ENCODE measurements at places on chromosomes 3 and 15. TPM values are rescaled to one million over a fixed set of nuclear protein-coding genes. Genes with fewer than 3 reads are reported as not detected.

- H3K4me1 ChIP-seq = no peaks in the 10 kb centered on the region
- no peaks in the 10 kb centered on the region for H3K27me3 ChIP-seq
- no peaks in the 10 kb centered on the region for H3K36me3 ChIP-seq
- no peak for DNase-seq
Measured at GRCh38 chr3:122272879-122273278, 52.2 kb upstream of the CSTA start.

HGD gene
- not detected for total RNA-seq

KNG1 gene
- not detected for total RNA-seq

DNA sequence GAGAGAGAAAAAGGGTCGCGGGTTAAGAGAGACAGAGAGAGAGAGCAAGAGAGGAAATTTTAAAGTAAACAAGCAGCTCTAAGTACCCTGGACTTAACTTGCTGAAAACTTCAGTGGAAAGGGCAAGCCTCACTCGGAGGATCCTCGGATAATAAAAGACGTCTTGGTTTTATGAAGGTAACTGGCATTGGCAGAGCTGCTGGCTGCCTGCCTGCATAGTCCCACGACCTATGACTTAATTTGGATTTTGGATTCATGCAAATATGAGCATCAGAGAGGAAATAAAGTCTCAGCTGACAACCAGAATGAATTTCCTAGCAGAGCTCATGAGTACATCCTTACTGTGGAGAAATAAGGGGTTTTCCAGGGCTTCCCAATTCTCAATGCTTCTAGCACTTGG lies 95.1 kb upstream of the PDZRN3 start:
- H3K27me3 ChIP-seq = no peaks in the 10 kb centered on the region
- no peak for DNase-seq
- H3K4me3 ChIP-seq = no peak overlapping the region
- H3K4me1 ChIP-seq = no peaks in the 10 kb centered on the region
- no peaks in the 10 kb centered on the region for H3K36me3 ChIP-seq
- H3K27ac ChIP-seq = no peak overlapping the region

TM6SF1 gene
- total RNA-seq = 0.90 TPM

DNA sequence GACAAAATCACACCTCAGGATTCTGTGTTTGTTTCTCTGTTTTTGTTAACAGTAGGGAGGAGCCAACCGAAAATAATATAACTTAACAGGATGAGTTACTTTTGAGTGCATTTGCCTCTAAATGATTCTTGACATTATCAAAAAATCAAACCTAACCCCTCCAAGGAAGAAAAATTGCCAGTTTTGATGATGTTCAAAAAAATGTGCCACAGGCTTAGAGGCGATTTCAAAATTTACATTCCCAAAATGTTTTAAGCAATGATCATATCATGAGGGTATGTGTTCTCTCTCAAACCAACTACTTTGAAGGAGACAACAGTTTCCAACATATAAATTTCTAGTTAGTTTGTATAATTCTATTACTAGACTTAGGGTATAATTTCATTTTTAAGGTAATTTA lies 6.7 kb downstream of the VGLL3 start:
- no peak overlapping the region for H3K27ac ChIP-seq
- H3K36me3 ChIP-seq = no peaks in the 10 kb centered on the region
- H3K4me3 ChIP-seq = no peak overlapping the region
- DNase-seq = no peak
- no peaks in the 10 kb centered on the region for H3K27me3 ChIP-seq
- H3K4me1 ChIP-seq = no peaks in the 10 kb centered on the region

ACTC1 gene
- total RNA-seq = 90.0 TPM

PFN2 gene
- 175 TPM for total RNA-seq

NEK10 gene
- 0.84 TPM for total RNA-seq

DNA sequence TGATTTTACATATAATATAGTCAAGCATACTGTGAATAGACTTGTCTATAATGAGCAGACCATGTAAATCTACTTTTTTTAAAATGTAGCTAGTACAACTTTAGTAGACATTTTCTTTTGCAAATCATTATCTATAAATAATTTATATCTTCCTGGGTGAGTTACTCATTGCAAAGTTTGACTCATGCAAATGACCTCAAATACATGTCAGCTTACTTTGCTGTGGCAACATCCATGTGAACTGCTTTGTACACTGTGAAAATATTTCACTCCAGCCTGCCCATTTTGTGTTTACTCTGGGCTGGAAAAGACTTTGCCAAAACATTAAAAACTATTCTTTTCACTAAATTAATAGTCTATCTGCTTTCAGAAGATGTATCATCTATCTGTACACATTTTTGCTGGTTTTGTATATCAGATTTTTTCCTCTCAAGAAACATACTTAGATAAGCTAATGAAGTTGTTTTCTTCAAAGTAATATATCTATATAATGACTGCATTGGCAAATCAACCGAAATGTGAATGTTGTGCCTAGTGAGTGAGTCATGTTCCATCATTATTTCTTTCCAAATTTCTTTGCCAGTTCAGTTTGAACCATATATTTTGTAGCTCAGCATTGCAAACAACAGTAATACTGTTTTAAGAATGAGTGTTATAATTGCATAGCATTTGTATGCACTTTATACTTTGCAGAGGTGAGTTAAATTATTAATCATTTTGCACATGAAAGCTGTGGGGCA lies 26.5 kb downstream of the IGSF10 start:
- peaks cover 4% of the 10 kb centered on the region for H3K4me1 ChIP-seq
- no peak for DNase-seq
- H3K4me3 ChIP-seq = no peak overlapping the region
- no peaks in the 10 kb centered on the region for H3K27me3 ChIP-seq

DNA sequence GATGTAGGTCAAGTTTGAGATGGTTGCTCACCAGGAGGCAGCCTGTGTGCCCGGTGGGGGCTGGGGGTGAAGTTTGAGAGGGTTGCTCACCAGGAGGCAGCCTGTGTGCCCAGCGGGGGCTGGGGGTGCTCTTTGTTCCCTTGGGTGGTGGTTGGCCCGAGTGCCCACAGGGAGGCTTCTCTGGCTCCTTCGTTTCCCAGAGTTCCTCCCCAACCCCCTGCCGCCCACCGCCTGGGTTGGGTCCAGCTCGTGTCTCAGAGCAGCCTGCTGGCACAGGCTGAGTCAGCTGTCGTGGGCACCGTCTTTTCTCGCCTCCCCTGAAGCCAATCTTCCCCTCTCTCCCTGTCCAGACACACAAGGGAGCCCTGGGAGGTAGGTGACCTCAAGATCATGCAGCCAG lies 3.1 kb downstream of the APBA2 start:
- H3K4me3 ChIP-seq = no peak overlapping the region
- DNase-seq = no peak
- H3K27ac ChIP-seq = no peak overlapping the region
- H3K4me1 ChIP-seq = peaks cover 8% of the 10 kb centered on the region
- peaks cover 7% of the 10 kb centered on the region for H3K27me3 ChIP-seq

DNA sequence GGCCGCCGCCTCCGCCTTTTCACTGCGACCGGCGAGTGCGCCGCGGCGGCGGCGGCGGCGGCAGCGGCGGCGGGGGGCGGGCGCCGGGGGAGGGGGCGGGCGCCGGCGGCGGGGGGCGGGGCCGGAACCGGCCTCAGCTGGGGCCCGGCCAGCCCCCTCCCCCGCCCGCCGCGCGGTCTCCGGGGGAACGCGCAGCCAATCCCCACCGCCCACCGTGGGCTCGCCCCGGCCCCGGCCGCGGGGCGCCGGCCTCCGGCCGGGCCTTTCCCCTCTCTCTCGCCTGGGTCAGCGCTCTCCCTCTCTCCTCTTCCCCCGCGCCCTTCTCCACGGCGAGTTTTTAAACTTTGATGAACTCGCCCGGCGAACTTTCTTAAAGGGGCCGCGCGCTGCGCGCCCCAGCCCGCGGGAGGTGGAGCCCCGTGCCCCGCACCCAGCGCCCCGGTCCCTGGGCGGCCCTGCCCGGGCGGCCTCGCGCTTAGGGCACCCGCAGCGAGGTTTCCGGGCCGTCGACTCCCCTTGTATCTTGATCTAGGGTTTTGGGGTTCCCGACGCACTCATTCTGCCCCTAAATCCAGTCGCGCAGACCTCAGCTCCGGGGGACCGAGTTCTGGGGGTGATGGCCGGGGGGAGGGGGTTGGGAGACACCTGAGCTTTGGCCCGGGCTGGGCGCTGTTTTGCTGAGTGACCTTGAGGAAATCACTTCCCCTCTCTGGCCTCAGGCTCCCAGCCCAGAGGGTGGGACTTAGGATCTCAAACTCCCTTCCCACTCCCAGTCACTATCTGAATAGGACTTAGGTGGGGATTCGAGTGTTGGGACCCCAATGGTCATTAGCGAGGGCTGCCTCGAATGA lies at the start of gene RBPMS2:
TSS of gene RBPMS2 (minus strand) at position 39 of the 851 bp plus-strand sequence. CDS start 270 bp downstream, outside the sequence.
- H3K4me3 ChIP-seq = peak within 1 kb of the TSS; percentile 85
- H3K27me3 ChIP-seq = no peaks in the 10 kb centered on the region
- no peaks in the 10 kb centered on the region for H3K36me3 ChIP-seq
- H3K4me1 ChIP-seq = peaks cover 34% of the 10 kb centered on the region
- peak; percentile 62 for DNase-seq

DNA sequence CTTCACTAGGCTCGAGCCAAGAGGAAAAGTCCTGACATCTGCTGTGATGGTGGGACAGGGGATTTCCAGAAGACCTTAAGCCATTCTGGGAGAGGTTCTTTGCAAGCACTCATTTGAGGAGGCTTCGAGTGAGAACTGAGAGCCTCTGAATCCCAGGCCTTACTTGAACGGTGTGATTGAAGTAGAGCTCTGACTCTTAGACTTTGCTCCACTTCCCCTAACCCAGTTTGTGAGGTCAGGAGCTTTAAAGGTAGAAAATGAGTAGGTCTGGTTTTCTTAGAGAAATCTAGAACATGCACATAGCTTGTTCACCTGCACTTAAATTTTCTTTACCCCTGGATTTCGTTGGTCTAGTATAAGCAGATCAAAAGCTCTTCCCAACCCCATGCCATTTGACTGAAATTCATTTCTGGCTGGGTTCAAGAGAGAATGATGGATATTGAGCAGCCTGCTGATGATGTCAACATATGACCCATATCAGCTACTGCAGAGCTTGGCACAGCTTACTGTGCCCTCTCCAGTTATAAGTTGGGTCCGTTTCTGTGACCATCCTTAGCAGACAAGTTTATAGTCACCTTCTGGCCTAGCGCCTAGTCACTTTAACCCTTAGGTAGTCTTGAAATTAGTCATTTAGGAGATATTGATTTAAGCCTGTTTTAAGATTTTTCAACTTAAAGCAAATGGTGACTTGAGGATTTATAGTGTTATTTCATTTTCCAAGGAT lies 229.2 kb upstream of the CHRM5 start:
- H3K27me3 ChIP-seq = no peaks in the 10 kb centered on the region
- no peak overlapping the region for H3K27ac ChIP-seq
- DNase-seq = no peak
- no peak overlapping the region for H3K4me3 ChIP-seq
- no peaks in the 10 kb centered on the region for H3K36me3 ChIP-seq

- no peak for DNase-seq
- no peaks in the 10 kb centered on the region for H3K4me1 ChIP-seq
- H3K4me3 ChIP-seq = no peak overlapping the region
Measured at GRCh38 chr3:169308654-169309250, 354.8 kb downstream of the MECOM start.

ABHD6 gene
- 5.9 TPM for total RNA-seq

DNA sequence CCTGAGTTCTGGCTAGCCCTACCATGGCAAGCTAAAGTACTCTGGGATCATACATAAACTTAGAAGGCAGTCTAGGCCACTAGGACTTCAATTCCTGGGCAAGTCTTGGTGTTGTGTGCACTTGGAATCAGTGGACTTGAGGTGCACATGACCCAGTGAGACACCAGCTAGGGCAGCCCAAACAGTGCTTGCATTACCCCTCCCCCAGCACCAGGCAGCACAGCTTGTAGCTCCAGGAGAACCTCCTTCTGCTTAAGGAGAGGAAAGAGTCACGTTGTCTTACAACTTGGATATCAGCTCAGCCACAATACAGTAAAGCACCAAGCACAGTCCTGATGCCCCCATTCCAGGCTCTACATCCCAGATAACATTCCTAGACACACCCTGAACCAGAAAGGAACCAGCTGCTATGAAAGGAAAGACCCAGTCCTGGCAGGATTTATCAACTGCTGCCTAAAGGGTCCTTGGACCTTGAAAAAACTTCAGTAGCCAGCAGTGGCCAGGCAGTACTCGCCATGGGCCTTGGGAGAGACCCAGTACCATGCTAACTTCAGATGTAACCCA lies 57.2 kb downstream of the MYO9A start:
- H3K4me1 ChIP-seq = no peaks in the 10 kb centered on the region
- H3K27ac ChIP-seq = no peak overlapping the region
- H3K36me3 ChIP-seq = no peaks in the 10 kb centered on the region
- H3K4me3 ChIP-seq = no peak overlapping the region
- no peak for DNase-seq

HCLS1 gene
- total RNA-seq = 0.86 TPM

DNA sequence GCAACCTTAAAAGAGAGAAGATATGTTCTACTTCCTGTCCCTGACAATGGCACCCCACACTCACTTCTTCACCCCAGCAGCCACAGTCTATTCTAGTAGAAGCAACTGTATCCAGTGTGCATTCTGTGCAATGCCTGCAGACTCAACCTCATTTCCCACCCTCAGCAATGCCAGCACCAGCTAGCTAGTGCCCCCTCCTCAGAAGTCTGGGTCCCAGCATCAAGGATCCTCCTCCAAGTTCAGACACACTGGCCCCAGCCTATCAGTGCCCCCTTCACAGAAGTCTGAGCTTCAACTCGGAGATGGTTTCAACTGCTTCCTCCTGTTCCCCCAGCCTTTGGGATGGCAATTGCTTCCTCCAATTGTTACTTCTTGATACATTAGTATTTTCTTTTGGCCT lies 268.3 kb downstream of the MEX3B start:
- no peaks in the 10 kb centered on the region for H3K27me3 ChIP-seq
- H3K36me3 ChIP-seq = no peaks in the 10 kb centered on the region
- no peak overlapping the region for H3K27ac ChIP-seq
- H3K4me3 ChIP-seq = no peak overlapping the region

STARD5 gene
- 5.8 TPM for total RNA-seq

- H3K27ac ChIP-seq = no peak overlapping the region
- H3K4me1 ChIP-seq = no peaks in the 10 kb centered on the region
- peaks cover 99% of the 10 kb centered on the region for H3K36me3 ChIP-seq
Measured at GRCh38 chr15:92947071-92947730, 47.1 kb downstream of the CHD2 start.

GRCh38 chr15:66598095-66598815 lies 32.5 kb upstream of the LCTL start:
- no peaks in the 10 kb centered on the region for H3K36me3 ChIP-seq
- no peaks in the 10 kb centered on the region for H3K27me3 ChIP-seq
- no peak overlapping the region for H3K27ac ChIP-seq
- no peaks in the 10 kb centered on the region for H3K4me1 ChIP-seq
- H3K4me3 ChIP-seq = no peak overlapping the region
- DNase-seq = no peak

Measured in H1 (cell line).